T-helper 1 cell (primary cell): ENCODE measurements at places on chromosomes 5 and 9.

DNA sequence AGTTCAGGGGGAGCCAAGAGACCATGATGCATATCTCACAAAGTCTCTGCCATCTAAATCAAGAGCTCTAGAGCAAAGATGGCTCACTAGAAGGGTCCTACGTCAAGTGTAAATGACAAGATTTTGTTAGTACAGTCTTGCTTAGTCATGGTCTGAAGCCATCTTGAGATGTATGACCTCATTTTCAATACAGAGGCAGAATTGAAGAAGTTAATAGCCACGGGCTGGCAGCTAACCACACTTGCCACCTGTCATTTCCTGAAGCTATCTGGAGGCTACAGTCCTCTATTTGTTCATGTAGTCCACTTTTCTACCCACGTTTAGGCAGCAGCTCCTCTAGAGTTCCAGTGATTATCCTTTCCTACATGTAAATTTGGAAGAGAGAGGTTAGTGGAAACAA, 231.7 kb upstream of the CDH12 start:
- DNase-seq = no peak

DNA sequence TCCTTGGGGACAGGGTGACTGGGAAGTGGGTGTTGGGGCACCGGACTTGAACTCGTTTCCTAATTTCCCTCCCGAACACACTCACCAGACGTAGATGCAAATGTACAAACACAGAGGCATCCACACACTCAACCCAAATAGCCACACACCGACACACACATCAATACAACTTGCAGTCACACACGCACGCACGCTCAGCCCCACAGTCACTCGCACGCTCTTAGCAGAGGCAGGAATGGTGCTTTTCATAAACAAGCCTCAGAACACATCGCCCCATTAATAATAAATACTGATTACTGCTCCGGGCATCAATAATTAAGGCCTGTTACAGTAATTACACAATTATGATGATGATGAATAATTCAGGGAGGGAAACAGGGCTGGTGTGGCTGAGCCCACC, 5.7 kb downstream of the BARHL1 start:
- DNase-seq = no peak

DNA sequence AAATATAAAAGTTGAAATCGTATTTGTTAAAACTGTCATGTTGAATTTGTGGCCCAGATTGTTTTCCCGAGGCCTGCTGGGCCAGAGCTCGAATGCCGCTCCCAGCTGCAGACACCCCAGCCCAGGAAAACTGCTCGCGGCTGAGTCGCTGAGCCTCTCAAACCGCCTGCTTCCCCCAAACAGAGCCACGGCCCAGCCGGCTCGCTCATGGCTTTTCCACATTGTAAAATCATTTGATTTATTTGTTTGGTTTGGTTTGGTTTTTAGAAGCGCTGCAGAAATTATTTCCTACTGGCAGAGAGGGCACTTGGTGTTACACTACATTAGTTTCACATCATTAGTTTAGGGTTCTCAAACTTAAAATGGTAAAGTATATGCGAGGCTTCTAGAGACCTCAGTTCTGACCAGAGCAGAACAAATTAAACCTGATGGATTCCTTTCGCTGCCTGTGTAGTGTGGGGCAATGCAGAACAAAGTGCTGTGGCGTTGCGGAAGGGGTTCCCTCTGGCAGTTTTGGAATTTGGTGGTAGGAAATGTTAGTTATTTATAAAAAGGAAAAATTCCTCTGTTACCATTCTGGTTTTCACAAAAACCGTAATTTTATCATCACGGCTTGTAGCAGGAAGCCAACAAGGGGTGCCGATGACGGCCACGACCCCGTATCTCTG, 156.5 kb upstream of the PITX1 start:
- no peak for DNase-seq

DNA sequence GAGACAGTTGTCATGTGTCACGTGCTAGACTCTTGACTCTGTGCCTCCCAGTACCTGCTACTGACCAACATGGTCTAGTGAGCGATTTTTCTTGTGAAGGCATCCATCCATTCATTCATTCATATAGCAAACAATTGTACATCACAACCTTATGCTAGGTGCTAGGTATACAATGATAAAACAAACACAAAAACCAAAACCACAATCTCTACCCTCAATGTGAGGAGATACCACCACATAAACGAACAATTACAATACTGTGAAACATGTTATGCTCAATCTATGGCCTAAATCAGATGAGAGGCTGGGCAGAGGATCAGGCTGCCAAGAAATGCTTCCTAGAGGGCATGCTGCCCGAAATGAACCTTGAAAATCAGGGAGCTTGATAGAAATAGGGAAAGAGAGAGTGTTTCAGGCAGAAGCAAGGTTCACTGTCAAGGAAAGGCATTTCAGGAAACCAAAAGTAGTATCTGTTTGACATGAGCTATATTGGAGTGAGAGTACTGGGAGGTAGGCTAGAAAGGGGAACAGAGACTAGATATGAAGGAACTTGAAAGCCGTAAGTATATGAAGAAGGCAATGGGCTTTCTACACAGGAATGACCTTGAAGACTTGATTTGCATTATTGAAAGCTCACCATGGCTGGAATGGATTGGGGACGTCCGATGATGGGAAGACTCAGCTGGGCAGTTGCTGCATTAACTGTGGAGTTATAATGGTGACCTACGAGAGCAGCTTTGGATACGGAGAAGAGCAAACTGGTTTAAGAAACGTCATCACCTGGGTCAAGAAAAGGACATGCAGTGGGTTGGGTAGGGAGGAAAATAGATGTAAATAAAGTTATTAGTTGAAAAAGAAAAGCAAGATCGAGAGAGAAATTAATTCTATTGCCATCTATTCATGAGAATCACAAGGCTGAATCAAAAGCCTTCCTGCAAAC, 90.1 kb downstream of the THBS4 start:
- DNase-seq = no peak

DNA sequence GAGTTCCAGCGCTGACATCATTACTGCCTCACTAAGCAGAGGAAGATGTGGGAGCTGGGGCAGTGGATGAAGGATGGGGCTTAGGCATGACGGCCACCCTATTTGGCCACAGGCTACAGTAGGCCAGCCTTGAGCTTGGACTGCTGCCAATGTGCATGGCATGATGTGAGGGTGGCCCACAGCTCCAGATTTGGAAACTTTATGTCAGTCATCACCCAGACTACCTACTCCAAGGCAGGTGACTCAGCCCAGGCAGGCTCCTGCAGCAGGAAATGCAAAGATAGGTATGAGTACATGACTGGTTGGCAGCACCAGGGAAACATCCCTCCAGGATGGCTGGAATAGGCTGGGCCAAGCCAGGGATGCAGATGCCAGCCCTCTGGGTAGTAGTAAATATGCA, 303.6 kb downstream of the SPOCK1 start:
- no peak for DNase-seq

GRCh38 chr5:60639544-60639943, 60.4 kb downstream of the DEPDC1B start:
- DNase-seq = no peak
